ENCODE measurements at places on chromosomes 11 and 22. TPM values are rescaled to one million over a fixed set of nuclear protein-coding genes. Genes with fewer than 3 reads are reported as not detected.

Gene KRTAP5-1
- not detected for total RNA-seq

Gene VPREB1
- total RNA-seq: not detected

Gene TUBA8
- total RNA-seq: 0.32 TPM

Gene SCGB1D2
- not detected for total RNA-seq

Gene C22orf15
- total RNA-seq: not detected

Gene ART1
- not detected for total RNA-seq

Gene KCTD14
- 0.63 TPM for total RNA-seq

Gene MMP8
- not detected for total RNA-seq

Gene PRDX5
- total RNA-seq: 243 TPM

Gene OR52H1
- not detected for total RNA-seq

Gene SCO2
- 17.5 TPM for total RNA-seq

Gene PLEKHB1
- total RNA-seq: not detected

Gene MPZL3
- total RNA-seq: 2.4 TPM

Gene MARK2
- total RNA-seq: 14.8 TPM

Gene CDC42EP2
- total RNA-seq: 32.6 TPM

Gene UPK2
- total RNA-seq: not detected
